ENCODE measurements at places on chromosomes 2 and 18.
A peak's percentile ranks its signal among the peaks of the same experiment; 100 is the strongest.

DNA sequence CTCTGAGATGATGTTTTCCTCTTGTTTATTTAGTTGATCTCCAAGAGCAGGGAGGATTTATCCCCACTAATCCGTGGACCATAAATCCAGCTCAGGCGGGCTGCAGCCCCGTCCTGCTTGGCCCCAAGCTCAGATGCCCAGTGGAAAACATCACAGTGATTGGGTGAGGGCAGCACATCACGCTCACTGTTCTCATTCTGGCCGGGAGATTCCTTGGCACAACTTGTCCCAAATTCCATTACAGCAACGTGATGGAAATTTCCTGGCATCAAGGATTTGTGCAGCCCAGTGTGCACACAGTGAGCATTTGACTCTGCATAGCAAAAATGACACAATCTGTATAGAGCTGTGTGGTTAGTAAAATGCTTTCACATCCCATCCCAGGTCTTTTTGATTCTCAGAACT, 96.8 kb downstream of the VAPA start:
- DNase-seq = peak; percentile 98

GRCh38 chr2:224650815-224651439, 65.2 kb downstream of the CCDC195 start:
- peak; percentile 43 for DNase-seq

DNA sequence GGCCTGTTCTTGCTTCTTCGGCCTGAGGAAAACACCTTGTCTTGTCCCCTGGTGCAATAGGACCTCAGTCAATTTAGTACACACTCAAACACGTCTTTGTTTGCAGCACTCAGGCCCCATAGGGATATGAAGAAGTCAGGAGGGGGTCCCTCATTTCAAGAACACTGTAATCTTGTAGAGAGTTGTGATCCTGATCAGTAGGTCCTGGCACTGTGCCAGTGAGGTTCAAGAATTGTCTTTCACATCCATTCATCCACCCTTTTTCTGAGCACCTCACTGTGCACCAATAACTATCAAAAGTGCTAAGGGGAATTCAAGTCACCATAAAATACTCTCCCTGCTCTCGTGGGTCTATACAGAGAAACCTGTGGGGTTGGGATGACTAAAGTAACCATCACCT, 131.4 kb upstream of the LHCGR start:
- no peak for DNase-seq

DNA sequence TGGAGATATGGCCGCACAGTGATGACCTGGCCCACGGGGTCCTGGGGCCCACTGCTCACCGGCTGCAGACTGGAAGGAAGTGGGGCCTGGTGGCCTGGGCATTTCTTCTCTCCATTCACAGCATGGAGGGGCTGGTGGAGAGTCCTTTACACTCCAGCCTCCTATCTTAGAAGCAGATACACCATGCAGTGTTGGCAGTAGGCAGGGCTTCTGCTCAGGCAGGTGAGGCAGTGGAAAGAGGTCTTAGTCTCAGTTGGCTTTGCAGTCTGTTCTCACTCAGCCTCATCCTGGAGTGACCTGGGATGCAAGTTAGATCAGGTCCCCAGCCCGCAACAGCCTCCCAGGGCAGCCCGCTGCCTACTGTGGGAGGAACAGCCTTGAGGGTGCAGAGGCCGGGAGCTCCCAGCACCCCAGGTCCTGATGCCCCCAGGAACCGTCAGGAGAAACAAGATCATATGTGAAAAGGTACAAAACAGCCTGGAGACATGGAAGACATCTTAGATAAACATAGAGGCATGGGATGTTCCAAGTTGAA, 45.8 kb upstream of the OTOS start:
- DNase-seq = no peak

DNA sequence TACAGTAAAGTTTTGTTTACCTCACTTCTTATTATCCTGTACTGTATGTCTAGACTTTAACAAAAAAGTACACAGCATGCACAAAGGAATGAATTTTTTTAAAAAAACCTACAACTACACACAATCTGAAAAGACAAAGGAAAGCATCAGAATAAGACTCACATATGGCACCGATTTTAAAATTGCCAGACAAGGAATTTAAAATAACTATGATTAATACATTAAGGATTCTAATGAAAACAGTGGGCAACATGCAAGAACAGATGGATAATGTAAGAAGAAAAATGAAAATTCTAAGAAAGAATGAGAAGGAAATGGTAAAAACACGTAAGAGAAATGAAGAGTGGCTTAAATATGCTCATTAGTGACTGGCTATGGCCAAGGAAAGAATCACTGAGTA, 638.2 kb downstream of the FBXO15 start:
- peak; percentile 59 for DNase-seq

DNA sequence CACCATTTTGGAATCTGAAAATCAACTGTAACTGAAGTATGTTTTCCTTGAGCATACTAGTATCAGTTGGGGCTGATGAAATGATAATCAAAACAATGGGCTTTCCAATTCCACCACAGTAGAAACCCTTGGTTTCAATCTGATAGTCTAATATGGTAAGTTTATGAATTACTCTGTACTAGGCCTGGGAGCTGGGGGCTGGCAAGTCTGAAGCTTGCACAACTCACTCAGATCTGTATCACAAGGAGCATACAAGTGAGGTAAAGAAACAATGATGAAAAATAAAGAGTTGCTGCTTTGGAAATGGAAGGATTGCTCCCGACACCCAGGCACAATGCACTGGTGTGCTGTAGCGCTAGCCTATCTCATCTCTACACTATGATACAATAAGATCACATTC, 19.4 kb downstream of the ZEB2 start:
- no peak for DNase-seq

GRCh38 chr18:34704823-34705222, 5.3 kb upstream of the DTNA start:
- DNase-seq = no peak

- no peak for DNase-seq
Observed at GRCh38 chr18:79356435-79356834, 39.3 kb upstream of the NFATC1 start.

GRCh38 chr2:137467246-137467862, 496.9 kb upstream of the HNMT start:
- DNase-seq = peak; percentile 3

DNA sequence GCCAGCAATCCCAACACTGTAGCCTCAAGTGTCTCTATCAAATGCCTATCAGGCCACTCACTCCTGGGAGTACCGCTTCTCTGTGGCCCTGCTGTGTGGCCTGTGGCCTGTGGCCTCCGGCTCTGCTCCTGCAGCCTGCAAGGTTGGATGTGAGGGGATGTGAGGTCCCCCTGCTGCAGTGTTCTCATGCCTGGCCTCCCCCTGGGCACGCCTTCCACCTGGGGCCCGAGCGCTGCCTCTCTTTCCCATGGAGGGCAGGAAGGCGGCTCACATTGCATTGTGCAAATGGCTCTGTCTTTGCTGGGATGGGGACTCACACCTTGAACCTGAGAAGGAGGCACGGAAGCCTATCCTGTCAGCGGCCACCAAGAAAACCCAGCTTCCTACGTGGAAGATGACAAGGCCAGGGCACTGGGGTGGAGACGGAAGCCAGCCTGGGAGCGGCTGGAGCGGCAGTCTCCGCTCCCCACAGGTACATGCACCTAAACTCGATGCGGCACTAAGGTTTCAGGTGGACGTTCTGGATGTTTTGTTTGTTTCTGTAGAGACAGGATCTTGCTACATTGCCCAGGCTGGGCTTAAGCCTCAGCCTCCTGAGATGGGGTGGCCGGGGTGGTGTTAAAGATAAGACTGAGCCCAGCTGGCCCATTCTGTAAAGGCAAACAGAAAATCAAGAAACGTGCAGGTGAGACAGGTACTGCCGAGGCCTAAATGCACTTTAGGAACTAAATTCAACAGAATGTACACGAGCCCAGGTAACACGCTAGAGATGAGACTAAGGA, 140.1 kb downstream of the HDAC4 start:
- no peak for DNase-seq

- peak; percentile 78 for DNase-seq
Observed at GRCh38 chr2:188978291-188979081, 4.3 kb downstream of the COL3A1 start.

GRCh38 chr2:64177315-64177714, 33.1 kb upstream of the PELI1 start:
- DNase-seq = peak; percentile 63

DNA sequence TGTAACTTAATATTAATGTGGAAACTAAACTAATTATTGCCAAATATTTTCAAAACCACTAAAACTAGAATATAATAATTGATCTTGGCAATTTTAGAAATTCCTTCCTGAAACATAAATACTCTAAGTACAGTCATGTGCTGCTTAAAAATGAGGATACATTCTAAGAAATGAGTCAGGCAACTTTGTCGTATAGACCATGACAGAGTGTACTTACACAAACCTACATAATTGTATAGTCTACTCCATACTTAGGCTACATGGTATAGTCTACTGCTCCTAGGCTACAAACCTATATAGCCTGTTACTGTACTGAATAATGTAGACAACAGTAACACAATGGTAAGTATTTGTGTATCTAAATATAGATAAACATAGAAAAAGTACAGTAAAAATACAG, 27.6 kb downstream of the FEZ2 start:
- peak; percentile 36 for DNase-seq

- DNase-seq = no peak
Observed at GRCh38 chr2:114201781-114202180, 240.7 kb upstream of the DPP10 start.

DNA sequence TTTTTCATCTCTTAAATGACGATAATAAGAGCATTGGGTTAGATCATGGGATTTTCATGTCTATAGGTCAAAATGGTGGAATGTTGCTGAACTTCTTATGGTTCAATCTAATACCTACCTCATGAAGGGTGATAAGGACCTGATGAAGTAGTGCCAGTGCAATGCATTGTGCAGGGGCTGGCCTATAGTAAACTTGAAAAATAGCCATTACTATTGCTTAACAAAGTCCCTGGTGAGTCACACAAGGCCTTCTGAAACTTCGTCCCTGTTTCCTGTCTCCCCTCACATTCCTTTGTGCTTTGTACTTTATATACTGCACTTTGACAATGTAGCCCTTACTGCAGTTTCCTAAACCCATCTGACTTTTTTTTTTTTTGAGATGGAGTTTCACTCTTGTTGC, 515.9 kb downstream of the SLC4A3 start:
- peak; percentile 63 for DNase-seq

- DNase-seq = no peak
Observed at GRCh38 chr2:135163306-135163705, 111.2 kb downstream of the RAB3GAP1 start.

- peak; percentile 87 for DNase-seq
Observed at GRCh38 chr2:200810252-200810997, 1.3 kb upstream of the BZW1 start.

- no peak for DNase-seq
Observed at GRCh38 chr2:107340955-107341354, 455.0 kb upstream of the ST6GAL2 start.

DNA sequence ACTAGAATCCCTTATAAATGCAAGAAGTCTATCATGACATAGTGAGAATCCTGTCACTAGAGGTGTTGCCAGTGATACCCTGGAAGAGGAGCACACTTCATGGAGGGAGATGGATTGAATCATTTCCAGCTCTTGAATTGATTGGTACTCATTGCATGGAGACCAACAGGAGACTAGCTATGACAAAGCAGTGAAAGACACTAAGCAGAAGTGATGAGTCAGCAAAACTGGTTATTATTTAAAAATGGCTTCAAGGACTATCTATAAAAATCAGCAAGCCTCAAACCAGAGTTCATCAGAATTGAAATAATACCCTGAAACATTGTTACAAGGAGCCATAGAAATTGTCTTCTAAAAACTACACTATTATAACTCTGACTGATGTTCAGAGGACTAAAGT, 200.3 kb downstream of the PDE11A start:
- no peak for DNase-seq

- DNase-seq = no peak
Observed at GRCh38 chr18:51107082-51107481, 77.1 kb downstream of the SMAD4 start.

DNA sequence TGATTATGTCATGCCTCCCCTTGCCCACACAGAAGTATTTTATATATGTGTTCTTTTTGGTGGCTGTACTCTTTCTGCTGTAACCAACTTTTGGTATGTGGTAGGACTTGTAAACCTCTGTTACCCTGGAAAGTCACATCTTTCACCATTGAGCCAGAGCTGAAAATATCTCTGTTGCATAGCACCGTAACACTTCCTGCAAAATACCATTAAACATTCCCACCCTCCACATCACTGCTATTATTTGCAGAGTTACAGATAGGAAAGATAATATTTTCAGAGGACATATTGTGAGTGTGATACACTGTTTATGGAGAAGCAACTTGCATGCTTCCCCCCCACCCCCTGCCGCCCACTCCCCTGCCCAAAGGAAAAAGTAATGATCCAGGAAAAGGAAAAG, 44.8 kb downstream of the CAB39 start:
- peak; percentile 75 for DNase-seq

- DNase-seq = peak; percentile 73
Observed at GRCh38 chr2:172311921-172312345, 115.5 kb upstream of the ITGA6 start.

DNA sequence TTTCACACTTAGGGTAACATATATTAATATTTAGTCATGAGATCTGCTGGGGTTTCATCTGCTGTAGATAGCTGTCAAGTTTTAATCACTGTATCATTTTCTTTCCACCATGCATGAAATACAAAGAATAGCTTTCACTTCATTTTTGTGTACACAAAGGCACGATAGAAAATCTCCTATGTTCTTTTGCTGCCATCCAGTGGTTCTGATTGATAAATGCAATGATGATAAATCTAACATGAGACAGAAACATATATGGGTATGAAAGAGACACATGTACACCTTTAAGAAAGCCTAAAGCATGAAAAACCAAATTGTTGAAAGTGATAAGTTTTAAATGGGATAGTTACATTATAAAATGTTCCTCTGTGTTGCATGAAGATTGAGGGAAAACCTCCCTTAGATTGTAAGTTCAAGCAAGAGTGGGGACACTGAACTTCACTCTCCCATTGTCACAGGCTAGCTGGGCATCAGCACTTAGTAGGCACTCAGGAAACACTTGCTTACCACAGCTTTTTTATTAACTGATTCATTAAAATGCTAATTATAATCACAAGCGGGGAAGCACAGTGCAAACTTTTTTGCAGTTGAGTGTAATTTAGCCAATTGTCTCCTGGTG, 31.2 kb downstream of the C1D start:
- DNase-seq = peak; percentile 49

GRCh38 chr18:34676816-34677574, 33.1 kb upstream of the DTNA start:
- no peak for DNase-seq

GRCh38 chr18:47397671-47398319, 146.3 kb upstream of the SKOR2 start:
- DNase-seq = no peak

GRCh38 chr2:85776672-85777071, 22.9 kb downstream of the ATOH8 start:
- no peak for DNase-seq

- DNase-seq = no peak
Observed at GRCh38 chr2:169345486-169346437, 16.6 kb downstream of the LRP2 start.

All from fibroblast of gingiva (primary cell).